Stimulated activated CD8-positive, alpha-beta memory T cell treated with anti-CD3 and anti-CD28 coated beads, Interleukin-4, amount 100 ng/mL, for 4 hours (primary cell): ENCODE measurements at places on chromosomes 6 and 20.

DNA sequence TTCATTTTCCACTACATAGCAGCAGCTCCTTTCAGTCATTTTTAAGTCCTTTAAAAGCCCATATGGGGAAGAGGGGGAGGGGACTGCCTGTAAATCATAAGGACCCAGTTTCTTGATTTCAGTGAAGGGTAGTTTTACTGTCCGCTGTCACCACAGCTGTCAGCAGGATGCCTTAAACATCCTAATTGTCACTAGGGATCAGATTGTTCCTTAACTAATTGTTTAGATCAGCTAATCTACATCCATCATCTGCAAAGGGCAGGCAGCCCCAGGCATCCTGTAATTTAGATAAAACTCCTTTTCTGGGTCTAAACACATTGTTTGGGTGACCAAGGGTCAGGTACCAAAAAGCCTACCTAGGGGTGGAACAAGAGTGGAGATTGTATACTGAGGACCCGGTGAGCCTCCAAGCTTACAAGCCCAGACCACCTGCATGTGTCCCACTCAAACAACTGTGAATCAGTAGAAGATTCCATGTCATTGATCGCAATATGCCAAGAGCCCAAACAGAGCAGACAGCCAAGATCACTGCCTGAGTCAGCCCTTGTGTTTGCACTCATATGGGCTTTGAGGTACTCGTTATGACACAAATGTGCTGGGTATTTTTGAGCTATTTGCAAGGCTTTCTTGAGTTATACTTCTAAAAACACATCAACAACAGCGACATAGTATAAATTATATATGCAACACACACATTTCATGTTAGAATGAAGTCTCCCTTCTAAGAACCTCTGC is 198.7 kb upstream of the CEP162 start:
- no peak for DNase-seq

GRCh38 chr20:31830406-31830981 is 11.3 kb downstream of the MYLK2 start:
- DNase-seq: no peak

DNA sequence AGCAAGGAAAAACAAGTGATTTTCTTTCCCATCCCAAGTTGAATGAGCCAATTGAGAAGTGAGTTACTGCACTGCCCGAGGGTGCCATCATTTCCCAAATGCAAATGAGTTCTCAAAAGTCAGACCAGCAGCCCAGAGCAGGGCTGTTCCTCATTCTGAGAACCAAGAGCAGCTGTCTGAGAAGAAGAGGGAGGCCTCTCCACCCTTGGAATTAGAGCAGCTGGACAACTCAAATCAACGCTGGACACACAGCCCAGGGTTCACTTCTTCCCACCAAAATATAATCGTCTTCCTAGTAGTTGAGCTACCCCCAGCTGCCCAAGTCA is 4.6 kb upstream of the PREX1 start:
- no peak for DNase-seq

GRCh38 chr6:156634951-156635371 is 142.2 kb upstream of the ARID1B start:
- DNase-seq: no peak

GRCh38 chr6:150409576-150410066 is 40.8 kb downstream of the IYD start:
- no peak for DNase-seq

DNA sequence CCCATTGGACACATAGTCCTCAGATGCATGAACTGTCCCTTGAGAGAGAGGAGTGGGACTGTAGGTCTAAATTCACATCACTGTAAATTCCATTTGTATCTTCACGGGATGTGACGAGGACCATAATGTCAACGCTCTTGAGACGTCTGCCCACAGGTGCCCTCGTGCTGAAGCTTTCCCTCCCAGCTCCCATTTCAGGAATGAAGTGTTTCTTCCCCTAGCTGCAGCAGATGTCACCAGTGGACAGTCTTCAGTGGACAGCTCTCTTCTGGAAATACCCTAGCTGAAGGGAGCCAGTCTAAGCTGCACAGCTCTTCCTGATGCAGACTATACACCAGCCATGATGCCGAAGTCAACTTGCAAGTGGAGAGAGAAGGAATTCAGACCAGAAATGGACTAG is 217.4 kb upstream of the ECI2 start:
- DNase-seq: no peak
